ENCODE measurements at places on chromosomes 12 and 14.

GRCh38 chr14:96170961-96171592 is 33.6 kb upstream of the BDKRB2 start:
- DNase-seq, result no peak

DNA sequence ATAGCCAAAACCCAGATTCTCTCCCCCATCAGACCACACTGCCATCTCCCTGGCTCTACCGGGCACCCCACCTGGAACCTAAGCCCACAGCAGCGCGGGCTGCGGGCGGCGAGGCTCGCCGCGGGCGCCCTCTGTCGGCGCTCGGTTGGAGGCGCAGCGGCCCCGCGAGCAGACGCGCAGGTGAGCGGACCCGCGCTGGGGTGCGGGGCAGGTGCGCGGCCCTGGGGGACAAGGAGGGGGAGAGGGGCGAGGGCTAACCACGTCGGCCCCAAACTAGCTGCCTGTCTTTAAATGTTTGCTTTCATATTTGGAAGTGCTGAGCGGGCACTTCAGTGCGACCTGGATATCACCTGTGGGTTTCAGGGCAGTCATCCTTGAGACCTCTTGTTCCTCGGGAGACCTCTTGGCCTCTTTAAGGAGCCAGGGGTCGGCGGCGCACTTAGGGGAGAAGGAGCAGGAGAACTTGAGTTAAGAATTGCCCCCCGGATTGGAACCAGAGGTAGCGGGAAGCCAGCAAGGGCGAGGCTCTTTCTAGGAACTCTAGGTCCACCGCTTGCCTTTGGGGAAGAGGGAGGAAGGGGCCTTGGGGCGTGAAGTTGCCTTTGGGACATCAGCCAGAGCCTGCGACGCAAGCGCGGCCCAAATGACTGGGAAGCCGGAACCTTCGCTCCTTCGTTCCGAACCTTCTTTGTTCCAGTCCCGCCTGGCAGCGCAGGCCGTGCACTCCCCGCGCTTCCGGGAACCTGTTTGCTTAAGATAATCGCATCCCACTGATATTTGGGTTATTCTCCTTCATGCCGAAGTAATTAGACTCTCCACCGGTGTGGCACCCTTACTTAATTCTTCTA is 78.7 kb downstream of the NEDD1 start:
- no peak for DNase-seq

DNA sequence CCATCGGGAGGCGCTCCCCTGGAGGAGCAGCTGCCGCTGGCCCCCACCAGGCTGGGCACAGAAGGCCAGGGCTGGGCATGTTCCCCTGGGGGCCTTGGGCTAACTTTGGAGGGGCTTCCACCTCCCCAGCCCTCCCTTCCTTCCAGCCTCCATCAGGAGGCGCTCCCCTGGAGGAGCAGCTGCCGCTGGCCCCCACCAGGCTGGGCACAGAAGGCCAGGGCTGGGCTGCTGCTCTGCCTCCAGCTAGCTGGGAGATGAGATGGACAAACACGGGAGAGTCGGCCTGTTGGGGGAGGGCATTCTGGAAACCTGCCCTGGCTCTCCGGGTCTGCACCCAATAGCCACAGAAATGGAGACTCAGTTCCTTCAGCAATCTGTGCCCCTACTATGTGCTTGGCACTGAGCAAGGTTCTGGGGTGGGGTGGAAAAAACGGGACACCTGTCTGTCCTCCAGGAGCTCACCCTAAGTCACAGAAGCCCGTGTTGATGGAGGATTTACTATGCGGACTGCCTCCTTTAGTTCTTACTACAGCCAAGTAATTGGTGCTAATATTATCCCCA is 39.0 kb upstream of the CORO1C start:
- no peak for DNase-seq

DNA sequence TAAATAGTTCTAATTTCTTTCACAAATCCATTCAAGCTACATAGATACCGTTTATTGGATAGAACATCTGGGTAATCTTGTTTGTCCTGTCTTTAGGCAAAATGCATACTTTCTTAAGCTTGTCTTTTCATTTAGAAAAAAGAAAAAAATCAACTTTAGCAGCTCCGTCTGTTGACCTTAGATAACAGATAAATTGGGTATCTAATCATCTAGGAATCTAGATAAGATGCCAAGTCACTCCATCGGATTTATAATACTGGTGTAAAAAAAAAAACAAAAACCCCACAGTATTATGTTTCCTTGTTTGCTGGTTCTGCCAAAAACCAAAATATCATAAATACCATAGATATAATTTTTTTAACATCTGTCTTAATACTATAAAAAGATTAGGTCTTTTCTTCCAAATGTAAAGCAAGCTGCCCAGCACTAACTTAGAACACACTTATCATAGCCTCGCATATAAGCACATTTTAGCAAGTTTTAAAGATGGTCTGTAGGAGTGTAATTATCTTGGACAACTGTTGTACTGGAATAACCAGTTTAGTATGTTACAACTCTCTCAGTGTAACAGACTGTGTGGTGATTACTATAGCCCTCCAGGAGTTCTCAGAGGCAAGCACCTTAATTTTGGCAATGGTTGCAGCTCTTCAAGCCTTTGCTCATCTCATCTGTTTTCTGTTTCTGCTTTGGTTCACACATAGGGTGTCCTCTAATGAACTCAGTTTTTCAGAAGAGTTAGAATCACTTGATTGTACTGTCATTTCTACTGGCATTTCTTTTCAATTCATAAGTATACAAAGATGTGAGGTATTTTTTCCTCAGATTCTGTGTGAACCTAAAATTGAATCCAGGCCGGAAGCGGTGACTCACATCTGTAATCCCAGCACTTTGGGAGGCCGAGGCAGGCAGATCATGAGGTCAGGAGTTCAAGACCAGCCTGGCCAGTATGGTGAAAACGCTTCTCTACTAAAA is 83.1 kb downstream of the ANO6 start:
- DNase-seq, result peak; percentile 54

DNA sequence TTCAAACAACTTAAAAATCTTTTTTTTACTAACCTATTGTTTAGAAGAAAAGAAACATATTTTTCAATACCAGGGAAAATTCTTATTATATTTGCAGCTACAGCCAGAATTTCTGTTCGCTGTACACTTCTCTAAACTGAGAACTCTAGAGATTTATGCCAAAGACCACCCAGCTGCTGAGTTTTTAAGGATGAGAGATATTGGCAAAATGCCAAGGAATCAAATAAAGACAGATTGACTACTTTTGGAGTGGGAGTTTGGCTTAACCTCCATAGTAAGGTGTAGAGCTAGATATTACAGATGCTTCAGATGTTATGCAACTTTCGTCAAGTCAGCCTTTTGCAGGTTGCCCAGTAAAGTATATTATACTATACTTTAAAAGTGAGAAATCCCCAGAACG is 71.8 kb downstream of the TTLL5 start:
- DNase-seq, result no peak

DNA sequence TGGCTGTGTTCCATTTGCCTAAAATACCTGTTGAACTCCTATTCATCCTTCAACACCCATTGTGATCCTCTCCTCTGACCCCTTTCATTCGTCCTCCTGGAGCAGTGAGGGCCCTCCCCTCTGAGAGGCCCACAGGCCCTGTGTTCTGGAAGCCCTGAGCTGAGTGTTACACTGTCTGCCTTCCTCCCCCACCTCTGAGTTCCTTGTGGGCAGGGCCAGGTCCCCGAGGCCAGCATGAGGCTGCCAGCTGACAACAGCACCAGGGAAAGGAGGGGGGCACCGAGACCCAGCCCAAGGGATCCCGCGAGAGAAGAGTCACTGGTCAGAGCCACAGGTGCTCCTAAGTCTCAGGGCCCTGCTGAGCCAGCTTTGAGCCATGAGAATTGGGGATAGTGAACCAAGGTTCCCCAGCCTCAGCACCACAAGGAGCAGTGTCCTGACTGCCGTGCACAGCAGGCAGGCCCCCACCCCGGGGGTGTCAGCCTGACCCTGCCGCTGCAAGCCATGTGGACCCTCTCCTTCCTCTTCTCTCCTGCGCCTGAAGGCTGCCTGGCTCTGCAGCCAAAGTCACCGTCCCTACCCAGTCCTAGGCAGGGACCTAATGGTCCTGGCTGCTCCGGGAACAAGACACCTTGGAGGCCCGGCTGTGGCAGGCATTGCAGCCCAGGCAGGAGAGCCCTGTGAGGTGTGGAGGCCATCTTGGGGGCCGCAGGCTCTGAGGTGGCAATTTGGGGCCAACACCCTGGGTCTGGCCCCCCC is 52.5 kb downstream of the BEGAIN start:
- peak; percentile 6 for DNase-seq

GRCh38 chr14:94129758-94130414 is 482 bp upstream of the IFI27L2 start:
- DNase-seq, result peak; percentile 62

- DNase-seq, result no peak
These were observed 13.7 kb upstream of the DYNC1H1 start for GRCh38 chr14:101950516-101951215.

- DNase-seq, result no peak
These were observed 178.3 kb downstream of the EMP1 start for GRCh38 chr12:13374793-13375192.

DNA sequence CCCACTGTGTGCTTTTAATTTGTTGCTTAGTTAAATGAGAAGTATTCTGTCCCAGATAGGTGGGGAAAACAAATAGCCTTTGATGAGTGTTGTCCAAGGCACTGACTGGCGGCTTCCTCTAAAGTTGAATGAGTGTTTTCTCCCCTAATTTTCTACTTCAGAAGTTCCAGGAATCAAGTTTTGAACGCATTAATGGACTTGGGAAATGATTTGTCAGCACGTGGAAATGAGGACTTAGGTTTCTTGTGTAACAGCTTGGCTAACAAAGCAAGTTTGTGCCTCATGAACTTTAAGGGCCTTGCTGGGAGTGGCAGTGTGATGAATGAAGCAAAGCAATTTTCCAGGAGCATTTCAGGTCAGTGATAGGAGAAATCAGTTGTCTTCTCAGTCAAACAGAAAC is 56.9 kb downstream of the LIN52 start:
- peak; percentile 2 for DNase-seq

DNA sequence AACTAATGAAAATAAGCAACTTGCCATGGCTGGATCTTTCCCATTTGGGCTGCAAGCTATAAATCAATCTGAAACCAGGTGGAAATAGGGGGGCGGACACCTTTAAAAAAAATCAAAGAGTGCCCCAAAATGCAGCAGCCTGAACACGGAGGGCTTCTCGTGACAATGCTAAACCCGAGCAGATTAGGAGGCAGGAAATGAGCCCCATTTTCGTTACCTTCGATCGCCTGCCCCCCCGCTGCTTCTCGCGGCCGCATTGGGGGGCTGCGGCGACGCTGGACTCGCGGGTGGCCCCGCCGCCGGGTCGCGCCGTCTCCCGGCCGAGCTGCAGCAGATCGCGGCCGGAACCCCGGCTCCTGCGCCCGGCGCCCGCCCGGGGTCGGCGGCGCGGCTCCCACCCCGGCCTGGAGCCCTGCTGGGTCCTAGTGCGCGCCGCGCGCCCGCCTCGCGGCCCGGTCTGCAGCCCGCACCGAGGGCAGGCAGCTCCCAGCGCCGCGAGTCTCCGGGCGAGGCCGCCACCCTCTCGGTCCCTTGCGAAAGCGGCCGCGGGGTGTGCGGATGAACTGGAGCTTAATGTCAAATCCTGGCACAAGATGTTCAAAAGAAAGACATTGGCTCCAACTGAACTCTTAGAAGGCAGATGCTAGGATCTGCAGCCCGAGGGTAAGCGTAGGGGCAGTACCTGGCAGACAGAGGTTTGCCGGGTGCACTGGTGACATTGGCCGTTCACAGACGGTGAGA is 201.9 kb upstream of the FOXN3 start:
- peak; percentile 71 for DNase-seq

DNA sequence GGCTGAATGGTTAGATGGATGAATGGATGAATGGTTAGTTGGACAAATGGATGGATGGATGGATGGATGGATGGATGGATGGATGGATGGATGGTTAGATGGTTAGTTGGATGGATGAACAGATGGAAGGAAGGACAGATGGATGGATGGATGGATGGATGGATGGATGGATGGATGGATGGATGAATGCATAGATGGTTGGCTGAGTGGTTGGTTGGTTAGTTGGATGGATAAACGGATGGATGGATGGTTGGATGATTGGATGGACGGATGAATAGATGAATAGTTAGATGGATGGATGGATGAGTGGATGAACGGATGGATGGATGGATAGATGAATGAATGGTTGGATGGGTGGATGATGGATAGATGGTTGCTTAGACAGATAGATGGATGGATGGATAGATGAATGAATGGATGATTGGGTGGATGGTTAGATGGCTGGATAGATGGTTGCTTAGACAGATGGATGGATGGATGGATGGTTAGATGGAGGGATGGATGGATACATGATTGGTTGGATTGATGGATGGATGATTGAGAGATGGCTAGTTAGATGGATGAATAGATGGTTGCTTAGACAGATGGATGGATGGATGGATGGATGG is 48.8 kb upstream of the HSPB8 start:
- no peak for DNase-seq

- DNase-seq, result no peak
These were observed 12.5 kb upstream of the IFT81 start for GRCh38 chr12:110111476-110112334.

- DNase-seq, result peak; percentile 20
These were observed 75.5 kb downstream of the RAD52 start for GRCh38 chr12:873954-874353.

- peak; percentile 95 for DNase-seq
These were observed 3.9 kb downstream of the ANO4 start for GRCh38 chr12:100798286-100799160.

DNA sequence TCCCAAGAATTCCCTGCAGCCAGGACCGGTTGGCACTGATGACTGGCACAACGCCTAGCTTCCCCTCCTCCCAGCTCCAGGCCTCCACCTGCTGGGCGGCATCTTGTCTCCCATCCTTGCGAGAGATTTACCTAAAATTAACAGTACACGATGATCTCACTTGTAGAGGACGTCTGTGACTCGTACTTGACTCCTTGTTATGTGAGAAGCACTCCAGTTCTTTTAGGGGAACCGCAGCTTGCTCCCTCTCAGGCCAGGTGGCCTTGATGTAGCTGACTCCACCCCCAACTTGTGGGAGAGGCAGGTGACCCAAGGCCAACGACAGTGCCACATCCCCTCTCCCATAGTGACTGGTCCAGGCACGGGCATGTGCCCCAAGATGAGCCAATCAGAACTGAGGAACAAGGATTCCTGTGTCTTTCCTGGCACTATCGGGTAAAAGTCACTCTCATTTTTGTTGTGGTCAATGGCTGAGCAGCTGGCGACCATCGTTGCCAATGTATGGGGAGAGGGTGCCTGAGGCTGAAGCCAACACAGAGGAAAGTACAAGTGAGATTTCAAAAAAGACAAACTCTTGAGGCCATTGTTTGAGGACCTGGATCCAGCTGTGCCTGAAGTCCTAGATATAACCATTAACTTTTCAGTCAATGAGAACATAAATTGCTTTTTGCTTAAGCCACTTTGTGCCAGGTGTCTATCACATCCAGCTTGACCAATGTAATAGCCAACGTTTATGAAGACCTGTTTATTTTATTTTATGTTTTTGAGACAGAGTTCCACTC is 208.7 kb downstream of the RBM19 start:
- no peak for DNase-seq

DNA sequence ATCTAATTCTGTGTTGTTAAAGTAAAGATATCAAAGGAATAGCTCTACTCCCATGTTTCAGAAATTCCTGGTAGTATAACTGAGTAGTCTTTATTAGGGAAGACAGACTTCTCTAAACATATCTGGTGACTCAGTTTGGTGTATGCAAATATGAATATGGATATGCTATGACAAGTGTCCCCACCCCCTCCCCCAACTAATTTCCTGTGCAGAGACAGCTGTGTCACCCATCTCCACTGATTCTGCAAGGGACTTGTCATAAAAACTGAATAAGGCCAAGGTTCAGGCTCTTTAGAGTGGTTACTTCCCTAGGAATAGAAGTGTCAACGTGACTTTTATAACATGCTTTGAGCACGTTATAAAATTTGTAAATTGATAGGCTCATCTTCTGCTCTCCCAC is 429.1 kb downstream of the DAD1 start:
- DNase-seq, result no peak
